ENCODE measurements at places on chromosomes 3 and 15. TPM values are rescaled to one million over a fixed set of nuclear protein-coding genes. Genes with fewer than 3 reads are reported as not detected.

The KLF15 gene
- 0.04 TPM for polyA plus RNA-seq

The ASB14 gene
- polyA plus RNA-seq: not detected

DNA sequence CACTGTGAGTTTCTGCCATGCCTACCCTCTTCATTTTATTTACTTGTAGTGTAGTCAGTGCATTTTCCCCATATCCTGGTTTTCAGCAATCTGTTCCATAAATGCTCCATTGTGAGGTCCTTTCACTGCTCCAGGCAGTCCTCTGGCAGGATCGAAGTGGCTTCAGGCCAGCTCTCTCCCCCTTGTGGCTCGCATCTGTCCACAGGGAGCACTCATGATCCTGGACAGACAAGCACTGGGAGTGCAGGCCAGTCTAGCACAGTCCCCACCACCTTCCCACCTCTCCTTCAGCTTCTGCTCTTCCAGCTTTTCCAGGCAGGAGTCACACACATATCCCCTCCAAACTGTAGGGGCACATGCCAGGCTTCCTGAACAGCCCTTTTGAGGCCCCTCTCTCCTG lies 173.6 kb downstream of the PPM1L start:
- no peak for DNase-seq
- no peaks in the 10 kb centered on the region for H3K36me3 ChIP-seq
- H3K27ac ChIP-seq: no peak overlapping the region

GRCh38 chr3:17233398-17233800 lies 348.6 kb downstream of the PLCL2 start:
- H3K4me3 ChIP-seq: no peak overlapping the region
- H3K36me3 ChIP-seq: peaks cover 3% of the 10 kb centered on the region
- H3K4me1 ChIP-seq: peaks cover 3% of the 10 kb centered on the region
- H3K27me3 ChIP-seq: no peaks in the 10 kb centered on the region
- peak; percentile 40 for DNase-seq

- no peak for DNase-seq
- H3K4me3 ChIP-seq: no peak overlapping the region
- no peak overlapping the region for H3K27ac ChIP-seq
- no peaks in the 10 kb centered on the region for H3K4me1 ChIP-seq
These were observed 77.1 kb downstream of the IQCH start for GRCh38 chr15:67331676-67332075.
